ENCODE measurements at places on chromosomes 16 and 17.
A peak's percentile ranks its signal among the peaks of the same experiment; 100 is the strongest.

DNA sequence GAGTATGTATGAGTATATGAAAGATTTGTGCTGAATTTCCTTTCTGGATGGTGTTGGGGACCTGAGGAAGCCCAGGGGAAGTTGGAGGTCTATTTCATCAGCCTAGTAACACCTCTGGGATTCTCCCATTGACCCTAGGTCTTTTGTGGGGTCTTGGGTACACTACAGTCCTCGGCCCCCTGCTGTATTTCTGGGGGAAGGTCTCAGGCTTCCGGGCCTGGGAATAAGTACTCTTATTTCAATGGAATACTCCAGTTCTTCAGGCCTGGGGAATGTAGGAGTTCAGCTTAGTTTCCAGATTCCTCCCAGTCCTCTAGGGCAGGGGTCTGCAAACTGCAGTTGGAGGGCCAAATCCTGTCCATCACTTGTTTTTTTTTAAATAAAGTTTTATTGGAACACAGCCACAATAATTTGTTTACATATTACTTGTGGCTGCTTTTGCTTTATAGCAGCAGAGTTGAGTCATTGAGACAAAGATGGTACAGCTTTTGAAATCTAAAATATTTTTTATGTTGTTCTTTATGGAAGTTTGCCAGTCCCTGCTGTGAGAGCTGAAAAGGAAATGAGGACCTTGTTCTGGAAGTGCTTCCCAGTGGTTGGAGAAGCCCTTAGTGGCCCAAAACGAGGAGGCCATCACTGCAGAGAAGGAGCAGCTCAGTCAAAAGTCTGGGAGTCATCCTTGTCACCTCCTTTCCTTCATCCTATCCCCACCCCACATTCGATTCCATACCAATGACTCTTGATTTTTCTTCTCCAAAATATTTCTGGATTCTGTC, 142.5 kb upstream of the HS3ST2 start:
- DNase-seq: no peak

DNA sequence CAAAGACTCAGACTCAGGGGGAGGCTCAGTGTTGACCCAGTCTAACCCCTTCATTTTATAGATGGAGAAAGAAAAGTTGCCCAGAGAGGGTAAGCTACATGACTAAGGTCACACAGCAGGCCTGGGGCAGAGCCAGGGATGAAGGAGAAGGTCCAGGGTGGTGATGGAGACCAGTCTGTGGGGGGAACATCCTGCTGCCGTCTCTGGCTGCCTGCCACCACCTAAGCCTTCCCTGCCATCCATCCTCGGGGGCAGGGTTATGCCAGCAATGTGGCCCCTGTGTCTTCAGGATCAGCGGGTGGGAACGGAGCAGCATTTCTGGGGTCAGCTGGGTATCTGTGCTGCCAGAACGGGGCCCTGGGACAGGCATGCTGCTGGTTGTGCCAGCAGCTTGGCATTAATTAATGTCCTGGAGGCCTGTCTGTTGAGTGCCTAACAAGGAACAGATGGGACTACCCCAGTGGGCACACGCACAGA, 5.5 kb downstream of the DOK4 start:
- DNase-seq: no peak

DNA sequence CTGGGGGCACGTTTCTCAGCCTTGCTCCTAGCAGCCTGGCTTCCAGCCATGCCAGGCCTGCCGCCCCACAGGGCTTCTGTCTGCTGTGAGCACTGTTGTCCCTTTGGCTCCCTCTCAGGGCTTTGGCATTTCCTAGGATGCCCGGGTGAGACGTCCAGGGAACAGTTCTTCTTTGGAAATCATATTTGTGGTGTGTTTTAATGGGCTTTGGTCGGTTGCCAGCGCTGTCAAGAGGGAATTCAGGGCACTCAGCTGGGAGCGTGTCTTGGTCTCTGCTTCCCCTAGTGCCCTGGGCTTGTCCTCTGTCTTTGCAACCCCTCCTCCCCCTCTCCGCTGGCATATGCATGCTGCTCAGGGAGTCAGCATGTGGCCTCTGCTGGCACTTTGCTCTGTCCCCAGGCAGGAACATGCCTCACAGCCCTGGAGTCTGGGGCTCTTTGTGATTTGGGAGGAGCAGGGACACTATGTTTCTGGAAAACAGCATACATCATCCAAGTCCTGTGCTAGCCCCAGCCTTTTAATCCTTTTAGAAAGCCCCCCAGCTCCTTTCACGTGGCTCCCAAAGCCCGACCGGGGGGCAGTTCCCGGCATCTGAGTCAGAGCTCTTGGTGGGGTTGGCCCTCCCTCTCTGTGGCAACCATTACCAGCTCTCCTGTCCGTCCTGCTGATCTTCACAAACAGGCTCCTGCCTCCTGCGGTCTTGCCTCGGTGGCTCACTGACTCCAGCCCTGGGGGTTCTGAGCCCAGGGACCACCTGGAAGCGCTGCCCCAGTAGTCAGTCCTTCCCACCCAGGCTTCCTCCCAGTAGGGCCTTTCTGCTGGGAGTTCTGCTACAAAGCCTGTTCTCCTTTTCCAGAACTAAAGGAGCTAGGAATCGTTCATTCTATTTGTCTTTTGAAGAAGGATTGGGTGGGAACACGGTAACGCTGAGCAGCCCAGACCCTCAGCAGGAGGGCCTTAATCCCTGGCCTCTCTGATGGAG, 26.7 kb downstream of the SAP30BP start:
- no peak for DNase-seq

GRCh38 chr17:57985675-57985974, 2.4 kb downstream of the VEZF1 start:
- DNase-seq: no peak

- DNase-seq: no peak
Observed at GRCh38 chr16:23371368-23371767, 69.3 kb downstream of the SCNN1B start.

DNA sequence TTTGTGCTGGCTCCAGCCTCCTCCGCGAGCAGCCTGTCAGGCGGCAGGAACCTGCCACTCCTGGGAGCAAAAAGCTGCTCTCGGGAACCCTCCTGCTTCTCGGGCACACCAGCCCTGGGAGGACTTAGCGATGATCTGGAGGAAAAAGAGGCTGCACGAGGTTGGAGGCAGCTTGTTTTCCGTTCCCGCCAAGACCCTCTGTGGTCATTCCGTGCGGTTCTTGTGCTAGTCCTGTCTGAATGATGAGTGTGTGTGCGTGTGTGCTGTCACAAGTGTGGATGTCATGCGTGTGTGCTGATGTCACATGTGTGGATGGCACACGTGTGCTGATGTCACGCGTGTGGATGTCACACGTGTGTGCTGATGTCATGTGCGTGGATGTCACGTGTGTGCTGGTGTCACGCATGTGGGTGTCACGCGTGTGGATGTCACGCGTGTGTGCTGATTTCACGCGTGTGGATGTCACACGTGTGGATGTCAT, 150.0 kb downstream of the NPIPB11 start:
- DNase-seq: no peak

DNA sequence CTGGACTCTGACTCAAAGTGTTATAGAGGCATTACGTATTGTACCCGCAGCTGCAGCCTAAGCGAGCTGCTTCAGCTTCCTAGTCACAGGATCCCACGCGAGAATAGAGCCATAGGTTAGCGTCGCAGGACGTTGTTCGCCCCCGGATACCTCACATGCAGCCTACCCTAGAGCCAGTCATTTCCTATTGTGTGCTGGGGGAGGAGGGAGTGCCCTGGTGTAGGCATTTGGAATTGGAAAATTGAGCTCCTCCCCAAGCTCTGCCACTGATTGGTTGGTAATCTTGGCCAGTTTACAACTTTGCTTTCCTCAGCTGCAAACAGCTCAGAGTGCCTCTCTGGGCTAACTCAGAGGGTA, 530 bp downstream of the NAA60 start:
- no peak for DNase-seq

DNA sequence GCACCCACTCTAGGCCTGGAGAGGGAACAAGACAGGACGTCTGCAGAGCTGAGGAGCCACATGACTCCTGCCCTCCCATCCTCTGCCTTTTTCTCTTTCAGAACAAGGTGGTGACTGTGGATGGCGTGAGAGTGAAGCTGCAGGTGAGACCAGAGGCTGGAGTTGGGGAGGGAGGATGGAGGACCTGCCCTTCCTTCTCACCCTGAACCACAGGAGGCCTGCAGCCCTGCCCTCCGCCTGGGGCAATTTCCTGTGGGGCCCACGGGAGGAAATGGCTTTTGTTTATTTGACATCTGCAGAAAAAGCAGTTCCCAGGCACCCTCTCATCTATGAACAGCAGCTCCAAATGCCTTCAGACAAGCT, 5.1 kb downstream of the RAB37 start:
- peak; percentile 32 for DNase-seq

DNA sequence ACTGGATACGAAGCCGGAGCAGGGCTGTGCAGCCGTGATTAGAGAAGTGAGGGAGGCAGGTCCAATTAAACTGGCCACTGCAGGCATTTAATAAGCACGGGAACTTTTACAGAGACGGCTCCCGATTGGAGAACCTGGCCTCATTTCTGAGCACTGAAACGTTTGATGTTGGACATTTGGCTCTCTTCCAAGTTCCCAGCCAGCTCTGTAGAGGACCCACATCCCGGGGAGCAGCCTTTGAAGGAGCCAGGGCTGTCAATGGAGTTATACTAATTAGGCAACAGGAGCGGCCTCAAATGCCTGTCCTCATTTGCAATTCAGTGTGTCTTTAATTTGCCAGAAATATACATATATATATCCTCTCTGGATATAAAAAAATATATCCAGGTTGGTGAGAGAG, 499.4 kb upstream of the C16orf82 start:
- DNase-seq: no peak

DNA sequence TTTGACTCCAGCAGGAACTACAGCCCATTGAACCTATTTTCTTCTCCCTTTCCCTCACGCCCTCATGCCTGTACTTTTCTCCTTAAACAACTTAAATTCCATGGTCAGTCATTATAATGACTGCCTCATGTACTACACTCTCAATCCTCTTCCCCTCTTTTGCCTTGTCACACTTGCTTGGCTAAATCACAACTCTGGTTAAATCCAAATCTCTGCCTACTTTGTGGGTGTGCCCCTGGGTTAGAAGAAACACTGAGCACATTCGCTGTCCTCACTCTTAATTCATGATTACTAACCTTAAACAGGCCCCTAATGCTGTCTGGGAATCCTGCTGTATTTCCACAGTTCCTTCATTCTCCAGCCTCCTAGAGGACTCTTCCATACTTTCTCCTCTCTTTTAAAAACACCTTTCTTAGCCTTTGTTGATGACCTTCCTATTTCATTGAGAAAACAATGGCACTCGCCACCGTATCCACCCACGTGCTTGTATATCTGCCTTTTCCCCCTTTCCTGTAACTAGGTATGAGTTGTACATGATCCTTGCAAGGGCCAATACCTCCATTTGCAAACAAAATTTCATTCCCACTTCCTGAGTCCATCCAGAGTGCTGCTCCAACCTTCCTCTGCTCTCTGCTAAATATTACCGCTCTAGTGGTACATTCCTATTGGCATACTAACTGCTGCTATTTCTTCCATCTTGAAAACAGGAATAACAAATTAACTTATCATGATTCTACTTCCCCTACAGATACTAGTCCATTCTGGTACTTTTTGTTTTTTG, 28.9 kb downstream of the ZNRF1 start:
- no peak for DNase-seq

GRCh38 chr16:86786338-86786737, 208.0 kb downstream of the FOXL1 start:
- DNase-seq: no peak

DNA sequence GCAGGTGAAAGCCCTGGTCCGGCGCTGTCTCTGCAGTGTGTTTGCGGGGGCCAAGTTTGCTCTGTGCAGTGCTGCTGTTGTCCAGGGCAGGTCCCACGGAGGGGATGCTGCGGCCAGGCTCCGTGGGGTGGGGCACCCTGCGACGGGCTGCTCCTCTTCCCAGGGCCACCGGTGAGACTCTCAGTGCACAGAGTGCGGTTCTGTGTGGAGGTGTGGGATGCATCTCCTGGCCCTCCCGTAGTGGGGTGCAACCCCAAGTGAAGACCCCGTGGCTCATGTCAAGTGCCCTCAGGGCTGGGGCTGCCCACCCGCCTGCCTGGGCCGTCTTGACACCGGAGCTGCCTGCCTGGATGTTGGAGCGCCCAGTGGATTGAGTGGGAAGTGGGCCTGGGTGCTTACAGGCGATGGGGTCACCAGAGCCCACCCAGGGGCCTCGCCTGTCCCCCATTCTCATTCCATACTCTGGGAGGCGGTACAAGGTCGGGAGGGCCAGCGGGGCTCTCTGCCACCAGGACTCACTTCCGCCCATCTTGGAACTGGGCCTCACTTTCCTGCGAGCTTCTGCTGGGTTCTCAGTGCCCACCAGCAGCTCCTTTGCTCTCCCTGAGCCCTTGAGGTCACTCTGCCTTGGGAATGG, 119.9 kb downstream of the BANP start:
- no peak for DNase-seq

- DNase-seq: no peak
Observed at GRCh38 chr16:16095646-16096045, 127.6 kb downstream of the ABCC6 start.

DNA sequence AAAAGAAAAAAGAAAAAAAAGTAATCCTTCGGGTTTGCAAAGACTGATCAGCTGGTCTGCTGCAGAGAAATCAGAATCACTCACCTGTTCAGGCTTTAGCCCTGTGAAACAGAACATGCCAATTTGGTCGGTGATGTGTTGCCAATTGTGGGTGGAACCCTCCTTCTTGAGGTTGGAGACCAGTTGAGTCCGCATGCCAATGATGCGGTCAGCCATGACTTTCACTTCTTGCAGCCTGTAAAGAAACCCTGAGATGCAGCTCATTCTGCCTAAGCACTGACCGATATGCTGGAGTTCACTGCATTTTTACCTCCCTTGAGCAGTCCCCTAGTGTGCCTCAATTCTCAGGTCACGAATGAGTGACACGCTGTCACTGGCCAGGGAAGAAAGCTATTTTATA, 24.8 kb upstream of the SLC38A7 start:
- no peak for DNase-seq

DNA sequence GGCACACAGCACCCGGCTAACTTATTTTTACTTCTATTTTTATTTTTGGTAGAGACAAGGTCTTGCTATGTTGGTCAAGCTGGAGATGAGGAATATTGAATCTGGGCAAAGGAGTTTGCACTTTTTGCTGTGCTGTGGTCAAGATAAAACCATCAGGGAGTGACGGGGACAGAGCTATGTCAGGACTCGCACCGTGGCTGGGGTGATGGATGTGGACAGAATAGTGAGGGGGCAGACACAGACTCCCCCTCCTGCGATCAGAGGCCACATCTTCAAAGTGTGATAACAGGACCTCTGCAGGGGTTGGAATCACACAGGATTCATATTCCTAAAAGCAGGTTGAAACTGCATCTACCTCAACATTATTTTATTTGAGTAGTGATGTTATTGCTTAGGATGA, 25.6 kb downstream of the IL21R start:
- DNase-seq: no peak

- DNase-seq: no peak
Observed at GRCh38 chr16:85391769-85392583, 221.1 kb upstream of the GSE1 start.

GRCh38 chr17:17151962-17152361, 54.2 kb downstream of the PLD6 start:
- no peak for DNase-seq

DNA sequence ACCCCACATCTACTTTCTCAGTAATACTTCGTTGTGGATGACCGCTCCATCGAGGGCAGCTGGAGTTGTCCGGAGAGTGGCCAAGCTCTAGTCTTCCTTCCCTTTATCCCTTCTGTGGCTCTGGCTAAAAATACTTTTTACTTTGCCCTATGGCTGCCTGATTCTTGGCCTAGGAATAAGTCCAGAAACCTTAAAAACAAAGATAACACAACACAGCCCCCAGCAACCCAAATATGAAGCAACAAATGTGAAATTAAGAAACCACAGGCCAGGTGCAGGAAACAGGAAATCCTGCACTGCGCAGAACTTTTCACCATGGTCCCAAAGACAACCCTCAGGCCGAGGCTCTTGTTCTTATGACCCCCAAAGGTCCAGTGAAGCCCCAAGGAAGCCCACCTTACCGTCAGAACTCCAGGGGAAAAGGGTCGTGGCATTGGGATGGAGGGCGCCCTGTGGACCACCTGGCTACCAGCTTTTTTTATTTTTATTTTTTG, 26.0 kb downstream of the TK2 start:
- DNase-seq: no peak
